ENCODE measurements at places on chromosomes 7 and 10. TPM values are rescaled to one million over a fixed set of nuclear protein-coding genes. Genes with fewer than 3 reads are reported as not detected.

Gene GIMAP5
- not detected for total RNA-seq

GRCh38 chr10:75441682-75442081, 10.3 kb downstream of the LRMDA start:
- DNase-seq, result no peak

- no peak for DNase-seq
Measured at GRCh38 chr10:50393784-50394467, 142.6 kb upstream of the ASAH2 start.

Gene VSTM4
- total RNA-seq, result 0.35 TPM

- peak; percentile 23 for DNase-seq
Measured at GRCh38 chr10:46226232-46226631, 60.6 kb upstream of the ANTXRL start.

Gene MMS19
- total RNA-seq, result 102 TPM

- DNase-seq, result no peak
Measured at GRCh38 chr7:117402109-117402508, 25.2 kb downstream of the ASZ1 start.

- no peak for DNase-seq
Measured at GRCh38 chr10:28592953-28593352, 60.0 kb downstream of the WAC start.

- DNase-seq, result no peak
Measured at GRCh38 chr10:120161111-120161510, 268.6 kb downstream of the SEC23IP start.

Gene UCN3
- total RNA-seq, result not detected

DNA sequence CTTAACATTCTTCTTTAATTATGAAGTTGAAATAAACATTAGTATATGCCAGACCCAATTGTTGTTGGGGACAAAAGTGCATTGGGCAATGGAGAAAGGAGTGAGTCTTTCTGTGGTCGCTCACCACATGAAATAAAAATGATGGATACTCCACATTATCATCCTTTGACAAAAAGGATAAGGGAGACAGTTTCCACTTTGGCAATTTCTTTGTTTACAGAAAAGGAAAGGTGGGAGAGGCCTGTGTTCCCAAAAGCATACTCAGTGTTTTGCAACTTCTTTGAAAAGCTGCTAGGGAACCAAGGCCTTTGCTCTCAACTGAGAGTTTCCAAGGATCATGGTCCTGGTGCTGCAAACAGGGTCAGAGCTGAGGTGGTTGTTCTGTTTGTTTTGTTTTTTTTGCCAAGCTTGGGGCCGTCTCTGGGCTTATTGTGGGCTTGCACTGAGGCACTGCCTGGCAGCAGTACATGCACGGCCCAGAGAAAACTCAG, 341.9 kb downstream of the TNS3 start:
- DNase-seq, result no peak

Gene AKR1C4
- total RNA-seq, result not detected

Gene PSD
- 3.4 TPM for total RNA-seq

Gene PTPN20
- not detected for total RNA-seq

- no peak for DNase-seq
Measured at GRCh38 chr7:108515630-108516029, 10.3 kb downstream of the PNPLA8 start.

Gene CADPS2
- 8.1 TPM for total RNA-seq

GRCh38 chr7:288671-289101, 1.3 kb upstream of the FOXL3 start:
- DNase-seq, result no peak

DNA sequence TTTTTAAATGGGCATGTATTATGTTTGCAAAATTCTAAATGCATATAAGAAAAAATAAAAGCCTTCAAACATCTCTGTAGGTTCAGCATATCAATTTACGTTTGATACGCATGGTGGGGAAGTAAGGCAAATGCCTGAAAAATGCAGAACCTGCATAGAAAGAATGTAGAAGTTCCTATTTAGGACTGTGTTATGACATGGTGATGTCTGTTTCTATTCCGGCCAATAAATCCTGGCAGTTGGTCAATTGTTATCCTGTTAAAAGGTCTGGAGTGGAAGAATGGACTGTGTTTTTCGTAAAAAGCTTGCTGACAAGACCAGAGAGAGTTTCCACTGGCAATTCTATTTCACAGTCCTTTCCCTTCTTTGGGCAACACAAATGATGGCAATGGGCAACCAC, 49.6 kb upstream of the CAV2 start:
- DNase-seq, result no peak

Gene PIK3AP1
- 1.7 TPM for total RNA-seq

Gene OR2A1
- total RNA-seq, result not detected

Gene MOGAT3
- total RNA-seq, result 0.15 TPM

Gene FRA10AC1
- total RNA-seq, result 12.4 TPM

DNA sequence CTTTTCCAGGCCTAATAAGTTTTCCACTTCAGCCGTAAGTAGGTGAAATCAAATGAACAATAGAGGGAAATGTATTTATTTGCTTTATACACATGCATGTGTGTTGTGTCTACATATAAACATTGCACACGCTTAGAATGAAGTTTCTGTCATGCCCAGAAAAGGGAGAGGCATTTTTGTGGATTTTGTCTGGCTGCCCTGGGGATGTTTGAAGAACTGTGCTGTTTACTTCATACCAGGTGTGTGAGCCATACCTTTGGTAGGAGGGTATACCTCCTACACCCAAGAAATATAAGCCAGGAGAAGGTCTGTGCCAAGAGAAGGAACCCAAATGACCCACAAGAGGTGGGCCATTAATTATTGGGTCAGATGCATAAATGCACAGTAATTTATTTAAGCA, 12.8 kb downstream of the GATAD1 start:
- DNase-seq, result no peak

GRCh38 chr7:38548605-38549004, 82.6 kb downstream of the AMPH start:
- DNase-seq, result no peak

Gene IGFBP1
- total RNA-seq, result not detected

GRCh38 chr10:123485341-123485960, 180.7 kb upstream of the GPR26 start:
- no peak for DNase-seq

DNA sequence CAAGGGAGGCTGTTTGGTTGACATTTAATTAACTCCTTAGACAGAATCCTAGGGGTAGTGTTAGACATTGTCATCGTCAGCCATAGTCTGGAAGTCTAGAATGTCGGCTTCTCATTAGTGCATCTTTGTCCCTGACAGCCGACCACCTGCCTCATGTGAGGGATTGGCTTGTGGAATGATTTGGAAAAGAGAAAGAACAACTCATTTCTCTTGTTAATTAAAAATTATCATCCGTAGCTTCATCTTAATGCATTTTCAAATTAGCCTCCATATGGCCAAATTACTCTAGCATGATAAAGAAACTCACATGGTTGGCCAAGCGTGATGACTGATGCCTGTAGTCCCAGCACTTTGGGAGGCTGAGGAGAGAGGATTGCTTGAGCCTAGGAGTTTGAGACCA, 97.7 kb upstream of the PARD3 start:
- DNase-seq, result no peak

- no peak for DNase-seq
Measured at GRCh38 chr7:24580283-24580946, 7.2 kb downstream of the PALS2 start.

DNA sequence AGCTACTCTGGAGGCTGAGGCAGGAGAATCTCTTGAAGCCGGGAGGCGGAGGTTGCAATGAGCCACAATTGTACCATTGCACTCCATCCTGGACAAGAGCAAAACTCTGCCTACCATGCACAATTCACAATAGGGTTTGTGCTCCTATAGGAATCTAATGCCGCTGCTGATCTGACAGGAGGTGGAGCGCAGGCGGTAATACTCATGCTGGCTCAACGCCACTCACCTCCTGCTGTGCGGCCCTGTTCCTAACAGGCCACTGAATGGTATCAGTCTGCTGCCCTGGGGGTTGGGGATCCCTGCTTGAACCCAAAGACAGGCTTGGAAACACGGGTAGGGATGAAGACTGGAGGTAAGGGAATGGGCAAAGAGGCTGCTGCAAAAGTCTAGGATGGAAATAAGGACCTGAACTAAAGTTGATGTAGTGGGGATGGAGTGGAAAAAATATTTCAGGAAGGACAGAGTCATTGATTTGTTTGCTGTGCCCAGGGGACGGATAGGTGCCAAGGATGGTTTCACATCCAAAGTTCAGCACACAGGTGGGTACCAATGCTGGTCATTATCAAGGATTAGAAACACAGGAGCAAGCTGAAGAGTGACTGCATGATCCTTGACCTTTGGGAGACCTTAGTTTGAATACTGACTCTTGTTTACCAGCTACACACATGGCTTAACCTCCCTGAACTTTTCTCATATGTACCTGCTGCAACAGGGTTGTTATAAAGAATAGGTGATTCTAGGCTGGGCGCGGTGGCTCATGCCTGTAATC, 2.2 kb downstream of the MRPS17 start:
- DNase-seq, result no peak

GRCh38 chr7:87507446-87507845, 32.0 kb upstream of the ABCB4 start:
- no peak for DNase-seq

Gene NOM1
- 30.4 TPM for total RNA-seq

Gene PPA1
- total RNA-seq, result 117 TPM

Gene CALCR
- 0.44 TPM for total RNA-seq

Gene GRM3
- total RNA-seq, result 0.15 TPM

Gene AFAP1L2
- total RNA-seq, result 0.77 TPM

DNA sequence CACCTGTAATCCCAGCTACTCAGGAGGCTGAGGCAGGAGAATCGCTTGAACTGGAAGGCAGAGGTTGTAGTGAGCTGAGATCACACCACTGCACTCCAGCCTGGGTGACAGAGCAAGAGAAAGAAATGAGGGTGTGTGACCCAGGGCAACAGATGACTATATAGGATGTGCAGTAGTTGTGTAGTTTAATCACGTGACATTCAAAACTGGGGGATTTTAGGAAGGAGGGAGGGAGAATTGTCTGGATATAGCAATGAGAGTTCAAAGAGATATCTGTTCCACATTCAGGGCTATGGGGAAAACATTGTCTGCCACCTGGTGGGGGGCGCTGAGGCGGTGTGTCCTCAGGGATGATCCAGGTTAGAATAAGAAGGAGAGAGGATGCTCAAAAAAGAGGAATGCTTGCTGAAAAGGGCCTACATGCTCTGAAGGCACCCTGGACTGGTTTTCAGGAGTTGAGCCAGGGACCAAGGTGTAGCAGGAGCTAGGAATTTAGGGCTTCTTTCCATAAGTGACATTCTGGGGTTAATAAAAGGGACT, 7.8 kb upstream of the ZYX start:
- DNase-seq, result peak; percentile 37

All from H9 (cell line).